A549 (cell line): ENCODE measurements at places on chromosomes 11 and 22.
A peak's percentile ranks its signal among the peaks of the same experiment; 100 is the strongest.

GRCh38 chr22:20799449-20799848 lies 25.5 kb downstream of the SERPIND1 start:
- no peak for DNase-seq

GRCh38 chr22:37768273-37768672 lies 39.5 kb upstream of the GCAT start:
- no peak for DNase-seq

GRCh38 chr22:28395920-28396753 lies 283.5 kb downstream of the TTC28 start:
- DNase-seq: peak; percentile 16

DNA sequence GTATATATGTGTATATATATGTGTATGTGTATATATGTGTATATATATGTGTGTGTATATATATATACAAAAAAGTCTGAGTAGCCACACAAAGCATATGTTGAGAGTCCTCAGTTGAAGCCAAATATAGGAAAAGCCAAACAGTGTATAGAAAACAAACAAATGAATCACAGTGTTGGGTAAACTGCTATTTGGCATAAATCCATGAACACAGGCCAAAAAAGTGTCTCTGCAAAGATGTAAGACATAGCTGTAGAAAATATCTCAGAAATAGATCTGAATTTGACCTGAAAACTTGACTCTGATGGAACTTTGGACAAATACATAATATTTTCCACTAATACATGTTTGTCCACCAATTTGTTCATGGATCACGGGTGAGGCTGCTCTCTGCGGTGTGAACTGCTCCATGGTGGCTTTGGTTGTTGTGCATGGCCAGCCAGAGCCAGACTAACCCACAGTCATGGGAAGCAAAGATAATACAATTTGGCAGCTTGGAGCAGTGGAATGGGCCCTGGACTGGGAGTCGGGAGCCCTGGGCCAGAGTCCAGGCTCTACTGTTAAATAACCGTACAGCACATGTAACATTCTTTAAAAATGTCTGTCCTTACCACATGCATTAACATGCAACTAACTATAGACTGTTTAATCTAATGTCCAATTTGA lies 76.9 kb upstream of the EED start:
- DNase-seq: no peak

DNA sequence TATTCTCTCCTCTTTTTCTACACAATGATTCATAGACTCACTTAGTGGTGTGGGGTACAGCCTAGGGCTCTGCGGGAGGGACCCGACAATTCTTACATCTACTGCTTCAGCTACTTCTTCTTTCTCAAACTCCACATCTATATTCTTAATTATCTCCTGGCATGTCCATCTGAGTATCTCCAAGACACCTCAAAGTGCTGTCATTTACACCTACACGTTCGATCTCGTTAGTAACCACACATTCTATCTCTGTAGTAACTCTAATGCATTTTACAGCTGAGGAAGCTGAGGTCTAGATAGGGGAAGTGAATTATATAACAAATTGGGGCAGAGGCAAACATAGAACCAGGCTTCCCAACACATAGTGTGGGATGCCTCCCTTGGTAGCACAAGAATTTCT lies 27.7 kb upstream of the RRM1 start:
- DNase-seq: no peak

- no peak for DNase-seq
These were observed 70.1 kb downstream of the WT1 start for GRCh38 chr11:32365192-32365591.

DNA sequence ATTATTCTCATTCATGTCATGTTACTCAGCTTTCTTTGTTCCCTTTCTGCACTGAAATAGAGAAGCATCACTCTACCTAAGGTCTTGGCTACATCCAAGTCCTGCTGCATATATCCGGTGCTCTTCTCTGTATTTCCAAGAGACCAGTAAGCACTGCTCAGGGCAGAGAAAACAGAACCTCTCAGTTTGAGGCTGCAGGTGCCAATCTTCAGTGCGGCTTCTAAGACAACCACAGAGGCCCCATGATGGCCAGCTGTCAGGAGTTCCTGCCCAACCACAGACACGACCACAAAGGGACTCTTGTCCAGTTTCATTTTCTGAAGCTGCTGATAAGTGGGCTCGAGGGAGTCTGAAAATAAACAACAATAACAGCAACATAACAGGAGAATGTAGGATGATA lies 378.4 kb upstream of the PITPNB start:
- DNase-seq: no peak

DNA sequence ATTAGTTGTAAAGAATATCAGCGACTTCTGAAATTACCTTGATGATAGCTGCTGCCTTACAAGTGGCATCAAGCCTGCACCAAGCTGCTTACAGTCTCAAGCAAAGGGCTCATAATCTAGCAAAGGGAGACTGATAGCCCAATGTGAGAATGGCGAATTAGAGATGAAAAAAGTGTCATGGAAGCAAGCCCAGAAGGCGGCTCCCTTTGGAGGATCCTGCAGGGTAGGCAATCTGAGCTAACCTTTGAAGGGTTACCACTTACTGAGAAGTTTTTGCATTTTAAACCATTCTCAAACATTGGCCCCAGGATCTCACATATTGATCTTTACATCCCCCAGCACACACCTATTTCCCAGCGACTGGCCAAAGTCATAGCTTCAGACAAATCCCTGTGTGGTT lies 18.5 kb downstream of the GAB2 start:
- DNase-seq: no peak

- DNase-seq: no peak
These were observed 1.7 kb downstream of the IFITM1 start for GRCh38 chr11:315516-315994.

DNA sequence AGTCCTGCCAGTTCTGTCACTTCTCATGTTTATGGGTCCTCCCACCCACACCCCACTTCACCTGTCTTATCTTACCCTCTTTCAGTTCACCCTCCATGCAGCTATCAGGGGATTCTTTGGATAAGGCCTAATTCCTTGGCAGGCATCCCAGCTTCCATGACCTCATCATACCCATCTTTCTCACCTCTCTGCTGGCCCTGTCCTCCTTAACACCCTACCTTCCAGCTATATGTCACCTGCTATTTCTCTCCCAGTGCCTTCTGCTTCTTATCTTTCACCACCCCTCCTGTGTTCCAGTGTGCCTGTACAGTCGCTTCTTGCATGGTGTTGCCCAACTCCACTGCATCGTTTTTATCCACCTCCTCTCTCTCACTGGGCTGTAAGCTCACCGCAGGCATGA lies 28.3 kb downstream of the SNU13 start:
- no peak for DNase-seq

GRCh38 chr22:27134315-27134701 lies 476.9 kb downstream of the MIAT start:
- peak; percentile 73 for DNase-seq

DNA sequence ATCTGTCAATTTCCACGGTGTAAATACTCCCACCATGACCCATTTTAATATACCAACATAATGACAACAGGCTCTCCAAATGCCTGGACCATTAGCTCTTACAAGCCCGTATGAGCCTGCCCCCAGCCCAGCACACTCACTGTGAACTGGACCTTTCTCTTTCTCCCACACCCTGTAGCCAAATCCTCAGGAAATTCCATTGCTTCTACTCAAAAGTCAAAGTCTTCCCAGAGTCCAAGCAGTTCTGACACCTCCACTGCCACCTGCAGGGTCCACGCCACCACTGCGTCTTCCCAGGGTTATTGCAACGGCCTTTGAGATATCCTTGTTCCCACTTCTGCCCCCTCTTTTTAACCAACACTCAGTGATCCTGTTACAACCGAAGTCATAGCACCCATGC lies 110.1 kb upstream of the ASPHD2 start:
- DNase-seq: no peak

- DNase-seq: peak; percentile 36
These were observed 34.7 kb downstream of the CCDC83 start for GRCh38 chr11:85889676-85890579.

DNA sequence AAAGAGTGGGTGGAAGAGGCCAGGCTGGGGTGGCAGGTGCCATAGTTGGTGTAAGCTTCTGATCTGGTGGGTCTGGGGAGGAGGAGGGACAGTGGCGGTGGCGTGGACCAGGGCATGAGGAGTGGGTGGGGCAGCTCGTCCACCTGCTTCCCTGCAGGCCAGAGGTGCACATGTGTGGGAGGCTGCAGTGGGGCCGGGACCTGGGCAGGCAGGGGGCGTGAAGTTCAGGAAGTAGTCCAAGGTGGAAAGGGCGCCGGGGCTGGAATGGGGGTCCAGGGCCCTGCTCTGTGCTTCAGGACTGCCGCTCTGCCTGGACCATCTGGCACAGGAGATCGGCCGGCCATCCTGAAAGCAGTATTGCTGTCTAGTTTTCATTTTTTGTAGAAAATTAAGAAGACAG lies 15.9 kb downstream of the RIBC2 start:
- no peak for DNase-seq

DNA sequence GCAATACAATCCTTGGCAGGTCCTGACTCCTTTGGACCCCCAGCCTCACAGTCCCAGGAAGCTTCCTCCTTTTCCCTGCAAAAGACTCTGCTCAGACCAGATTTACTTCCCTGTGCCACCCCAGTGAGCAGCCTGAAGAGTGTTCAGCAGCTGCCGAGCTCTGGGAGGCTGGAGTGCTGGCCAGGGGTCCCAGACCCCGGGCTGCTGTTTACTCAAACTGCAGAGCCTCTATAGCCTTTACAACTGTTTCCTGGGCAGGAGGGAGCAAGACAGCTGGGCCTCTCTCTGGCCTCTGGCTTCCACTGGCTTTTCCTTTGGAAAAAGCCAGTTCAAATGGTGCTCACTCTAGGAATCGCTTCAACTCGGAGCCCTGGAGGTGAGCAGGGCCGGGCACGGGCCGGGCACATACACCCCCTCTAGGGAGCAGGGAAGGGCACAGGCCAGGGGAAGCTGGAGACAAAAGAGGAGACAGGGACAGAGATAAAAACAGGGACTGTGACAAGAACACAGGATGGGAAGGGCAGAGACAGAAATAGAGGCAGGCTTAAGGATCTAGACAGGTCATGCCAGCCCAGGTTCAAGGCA lies 932 bp downstream of the IRAG1 start:
- no peak for DNase-seq

DNA sequence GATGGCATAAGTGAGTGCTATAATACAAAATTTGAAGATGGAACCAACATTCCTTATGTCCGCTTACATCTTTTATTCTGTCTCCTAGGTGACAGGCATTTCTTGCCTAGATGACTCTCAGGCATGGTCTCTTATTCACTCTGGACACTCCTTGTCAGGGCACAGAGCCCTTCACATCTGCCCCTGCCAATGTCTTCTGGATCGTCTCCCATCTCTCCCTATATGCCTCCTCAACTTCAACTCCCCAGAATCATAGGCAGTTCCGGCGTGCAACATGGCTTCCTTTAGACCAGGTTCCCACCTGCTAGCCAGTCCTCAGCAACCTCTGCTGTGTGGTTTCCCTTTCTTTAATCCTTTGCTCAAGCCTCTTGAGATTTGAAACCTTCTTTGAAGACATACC lies 300.9 kb downstream of the TENM4 start:
- DNase-seq: no peak

DNA sequence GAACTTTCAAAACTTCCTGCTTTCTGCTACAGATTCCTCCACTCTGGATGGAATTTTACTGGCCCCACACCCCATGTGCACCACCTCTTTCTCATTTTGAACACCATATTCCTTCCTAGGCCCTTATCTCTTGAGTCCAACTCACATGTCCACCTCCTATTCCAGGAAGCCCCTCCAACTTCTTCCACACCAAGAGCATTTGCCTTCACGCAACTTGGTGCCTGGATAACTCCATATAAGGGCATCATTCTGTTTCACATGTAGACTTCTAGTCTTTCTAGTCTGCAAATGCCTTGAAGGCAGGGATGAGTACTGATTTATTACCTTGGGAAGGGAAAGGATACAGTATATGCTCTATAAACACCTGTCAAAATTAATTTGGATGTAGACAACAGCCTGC lies 17.5 kb downstream of the GAB2 start:
- no peak for DNase-seq

GRCh38 chr11:19763330-19763729 lies 50.7 kb downstream of the NAV2 start:
- no peak for DNase-seq

DNA sequence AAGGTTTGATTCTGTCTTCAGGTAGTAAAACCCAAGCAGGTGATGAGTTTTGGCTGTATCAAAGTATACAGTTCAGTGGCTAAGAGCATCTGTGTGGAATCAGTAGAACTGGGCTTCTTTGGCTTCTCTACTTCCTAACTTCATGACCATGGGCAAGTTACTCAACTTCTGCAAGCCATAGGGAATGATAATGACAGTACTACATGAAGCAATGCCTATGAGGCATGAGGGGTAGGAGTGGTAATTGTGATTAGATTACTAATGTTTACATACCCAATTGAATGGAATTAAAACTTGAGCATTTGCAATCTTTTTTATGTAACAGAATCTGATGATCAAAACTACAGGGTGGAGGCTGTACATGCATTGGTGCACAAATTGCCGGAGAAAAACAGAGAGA lies 164.3 kb downstream of the PGR start:
- no peak for DNase-seq

GRCh38 chr11:77440678-77441077 lies 33.2 kb downstream of the PAK1 start:
- no peak for DNase-seq

DNA sequence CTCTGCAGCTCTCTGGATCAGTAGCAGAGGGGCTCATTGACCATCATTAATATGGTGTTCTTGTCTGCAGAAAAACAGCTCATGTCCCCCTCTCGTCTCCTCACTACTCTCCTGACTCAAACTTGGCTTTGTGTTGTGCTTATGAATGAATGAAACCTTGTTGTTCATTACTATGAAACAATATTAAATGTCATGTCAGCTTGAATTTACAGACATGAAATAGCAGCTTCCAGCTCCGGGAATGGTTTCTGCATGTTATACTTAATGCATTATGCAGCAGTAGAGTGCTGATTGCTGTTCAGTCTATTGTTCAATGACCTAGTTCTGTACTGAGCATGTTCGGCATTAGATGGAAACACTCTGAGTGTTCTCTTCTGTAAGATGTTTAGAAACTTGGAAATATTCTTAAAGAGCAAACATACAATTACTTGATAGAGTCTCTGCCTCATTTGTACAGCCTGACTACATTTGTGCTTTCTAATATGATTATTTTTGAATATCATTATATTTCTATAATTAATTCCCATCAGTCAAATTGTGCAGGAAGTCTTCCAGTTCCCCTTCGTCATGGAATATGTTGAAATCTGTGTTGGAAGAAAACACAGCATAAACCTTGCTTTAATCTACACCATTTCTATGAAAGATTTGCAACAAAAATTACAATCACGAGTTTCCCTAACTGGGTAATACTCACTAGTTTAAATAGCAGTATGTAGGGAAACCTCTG lies 340.4 kb downstream of the SOX6 start:
- DNase-seq: no peak

DNA sequence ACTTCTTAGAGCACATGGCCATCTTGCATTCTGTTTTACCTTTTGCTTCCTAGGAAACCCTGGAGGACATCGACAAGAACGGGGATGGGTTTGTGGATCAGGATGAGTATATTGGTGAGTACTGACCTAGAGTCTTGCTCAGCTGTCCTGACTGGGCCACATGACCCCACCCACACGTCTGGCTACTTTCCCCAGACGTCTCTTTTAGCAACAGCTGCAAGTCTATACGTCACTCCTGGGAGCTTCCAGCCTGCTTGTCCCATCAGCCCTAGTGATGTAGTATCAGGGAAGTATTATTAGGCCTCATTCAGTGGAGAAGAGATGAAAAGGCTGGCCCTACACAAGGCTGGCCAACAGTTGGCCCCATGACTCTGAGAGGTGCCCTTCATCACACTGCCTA lies 9.6 kb downstream of the RCN1 start:
- no peak for DNase-seq
